G401 (cell line): ENCODE measurements at places on chromosomes 5 and 9.

DNA sequence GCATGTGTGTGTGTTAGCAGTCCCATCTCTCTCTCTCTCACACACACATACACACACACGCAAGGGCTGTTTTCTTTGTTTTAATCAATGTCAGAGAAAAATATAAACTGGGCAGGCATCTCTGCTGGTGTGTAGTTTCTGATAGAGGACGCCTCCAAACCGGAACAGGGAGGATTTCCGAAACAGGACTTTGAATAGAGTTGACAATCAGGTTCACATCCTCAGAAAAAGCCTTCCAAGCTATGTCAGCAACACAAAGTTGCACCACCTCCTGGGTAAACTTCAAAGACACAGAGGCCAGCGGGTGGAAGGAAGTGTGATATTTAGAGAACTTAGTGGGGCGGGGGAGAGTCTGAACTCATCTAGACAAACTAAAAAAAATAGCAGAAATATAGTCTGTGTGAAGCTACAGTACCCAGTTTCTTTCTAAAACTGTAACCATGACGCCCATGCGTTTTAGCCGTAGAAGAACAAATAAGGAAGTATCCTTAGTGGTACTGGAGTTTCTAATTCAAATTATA is 1.2 kb downstream of the ST8SIA4 start:
- no peak for DNase-seq

DNA sequence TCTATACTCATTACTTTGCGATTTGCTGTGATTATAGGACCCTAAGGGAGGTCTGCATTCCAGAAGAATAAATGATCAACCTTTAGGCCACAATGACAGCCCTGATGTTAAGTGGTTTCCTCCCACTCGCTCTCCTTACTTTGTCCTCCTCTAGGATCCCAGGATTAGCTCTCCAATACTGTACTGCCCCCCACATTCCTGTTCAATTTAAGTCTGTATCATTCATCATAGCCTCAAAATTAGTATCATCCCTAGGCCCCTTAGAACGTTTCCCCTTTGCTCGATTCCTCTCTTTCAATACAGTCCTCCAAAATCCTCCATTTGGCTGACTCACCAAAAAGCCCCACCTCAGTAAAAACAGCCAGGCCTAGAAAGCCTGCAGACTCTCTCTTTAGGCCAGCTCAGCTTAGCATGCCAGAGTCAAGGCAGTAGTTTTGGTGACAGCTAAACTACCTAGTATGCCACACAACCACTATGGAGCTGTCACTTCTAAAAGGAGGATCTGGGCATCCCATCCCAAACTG is 24.4 kb downstream of the RNF145 start:
- DNase-seq, result no peak

GRCh38 chr5:144194144-144194543 is 23.5 kb downstream of the KCTD16 start:
- DNase-seq, result no peak

GRCh38 chr9:110465190-110465589 is 114.4 kb downstream of the SVEP1 start:
- DNase-seq, result no peak

DNA sequence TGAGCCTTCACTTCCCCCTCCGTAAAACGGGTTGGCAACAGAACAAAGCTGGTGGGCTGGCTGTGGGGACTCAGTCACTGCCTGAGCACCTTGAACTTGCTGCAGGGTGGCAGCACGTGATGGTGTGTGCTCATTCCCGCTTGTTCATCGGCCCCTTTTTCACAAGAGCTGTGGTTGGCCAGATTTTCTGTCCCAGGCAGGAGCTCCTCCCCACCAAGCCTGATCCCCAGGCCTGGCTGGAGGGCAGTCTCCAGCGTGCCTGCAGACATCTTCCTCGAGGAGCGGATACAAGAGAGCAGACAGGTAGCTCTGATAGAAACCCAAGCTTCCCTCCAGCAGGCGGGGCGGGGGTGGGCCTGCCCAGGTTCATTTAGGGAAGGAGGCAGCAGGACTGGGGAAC is 61.9 kb upstream of the ORM1 start:
- peak; percentile 26 for DNase-seq

DNA sequence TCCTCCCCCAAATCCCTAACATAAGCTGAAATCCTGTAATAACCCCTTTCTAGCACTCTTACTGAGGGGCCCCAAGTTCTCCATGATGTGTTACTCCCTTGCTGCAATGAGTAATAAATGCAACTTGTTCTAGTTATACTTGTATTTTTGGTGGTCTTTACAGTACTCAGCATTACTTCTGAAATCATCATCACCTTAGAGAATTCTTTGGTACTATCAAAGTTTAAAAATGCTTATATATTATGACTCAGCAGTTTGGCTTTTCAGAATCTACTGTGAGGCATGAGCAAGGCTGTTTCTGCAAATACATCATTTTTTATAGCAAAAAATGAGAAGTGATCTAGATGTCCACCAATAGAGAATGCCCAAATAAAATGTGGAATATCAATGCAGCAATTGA is 20.7 kb upstream of the ROPN1L start:
- no peak for DNase-seq

DNA sequence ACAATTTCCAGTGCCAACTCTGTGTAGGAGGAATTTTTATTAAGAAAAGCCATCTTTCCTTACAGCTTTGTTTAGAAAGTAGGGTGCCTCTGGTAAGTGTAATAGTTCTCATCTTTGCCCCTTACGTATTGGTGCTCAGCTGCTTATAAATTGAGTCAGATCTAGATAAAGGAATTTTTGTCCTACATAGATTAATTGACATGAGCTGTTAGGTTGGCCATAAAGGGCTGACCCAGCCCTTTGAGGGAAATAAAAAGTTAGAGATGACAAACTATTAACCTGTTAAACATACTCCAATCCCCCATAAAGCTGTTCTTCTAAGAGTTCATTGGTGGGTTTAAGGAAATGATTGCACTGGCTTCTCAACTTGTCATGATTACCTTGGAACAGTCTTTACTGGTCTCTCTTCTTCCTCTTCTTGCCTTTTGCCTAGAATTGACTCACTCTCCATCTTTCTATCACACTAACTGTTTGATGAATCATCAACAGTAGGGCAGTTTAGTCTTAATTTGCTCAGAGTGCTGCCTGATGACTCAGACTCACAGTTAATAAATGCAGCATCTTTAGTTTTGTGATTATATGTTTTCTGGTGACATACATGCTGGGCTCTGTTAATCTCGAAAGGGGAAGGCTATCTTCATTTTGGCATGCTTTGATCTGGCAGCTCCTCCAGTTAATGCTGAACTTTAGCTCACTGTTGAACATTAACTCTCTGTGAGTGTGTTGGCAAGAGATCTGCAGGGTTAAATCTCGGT is 51.7 kb downstream of the ARHGAP26 start:
- DNase-seq, result no peak

- no peak for DNase-seq
Measured at GRCh38 chr9:111715471-111715870, 54.1 kb downstream of the GNG10 start.

DNA sequence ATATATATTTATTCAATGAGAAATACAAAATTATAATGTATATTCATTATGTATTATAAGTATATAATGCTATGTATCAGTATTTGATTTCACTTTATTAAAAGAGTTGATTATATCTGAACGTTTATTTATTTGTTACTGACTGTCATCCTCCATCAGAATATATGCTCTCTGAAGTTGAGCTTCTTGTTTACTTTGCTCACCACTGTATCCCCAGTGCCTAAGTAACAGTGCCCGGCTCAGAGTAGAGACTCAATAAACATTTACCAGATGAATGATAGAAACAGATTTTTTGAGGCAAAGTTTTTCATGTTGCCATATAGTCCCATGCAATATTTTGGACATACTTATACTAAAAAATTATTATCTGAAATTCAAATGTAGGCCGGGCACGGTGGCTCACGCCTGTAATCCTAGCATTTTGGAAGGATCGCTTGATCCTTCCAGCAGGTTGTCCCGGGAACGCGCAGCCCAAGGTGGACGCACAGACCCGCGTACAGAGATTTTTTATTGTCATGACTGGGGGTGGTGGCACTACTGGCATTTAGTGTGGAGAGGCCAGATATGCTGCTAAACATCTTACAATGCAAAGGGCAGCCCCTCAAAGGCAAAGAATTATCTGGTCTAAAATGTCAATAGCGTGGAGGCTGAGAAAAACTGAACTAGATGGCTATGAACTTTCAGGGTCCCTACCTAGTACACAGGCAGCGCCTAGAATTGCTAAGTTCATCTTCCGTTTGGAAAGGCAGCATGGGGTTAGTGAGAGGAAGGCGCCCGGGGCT is 761 bp upstream of the DNAJC25 start:
- no peak for DNase-seq

DNA sequence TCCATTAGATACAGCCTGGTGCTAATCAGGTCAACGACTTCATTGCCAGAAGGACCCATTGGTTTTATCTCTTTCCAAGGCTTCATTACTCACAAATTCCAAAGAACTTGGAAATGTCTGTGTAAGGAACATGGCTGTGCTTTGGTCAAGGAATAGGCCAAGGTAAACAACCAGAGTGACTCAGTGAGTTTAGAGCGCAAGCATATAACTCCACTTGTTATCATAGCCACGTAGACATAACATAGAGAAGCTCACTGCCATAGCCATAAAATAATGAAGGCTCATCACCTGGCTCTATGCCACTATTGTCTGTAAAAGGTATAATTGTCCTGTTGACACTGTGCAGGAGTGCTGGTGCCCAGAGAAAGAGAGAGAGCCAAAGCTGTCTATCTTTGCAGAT is 139.3 kb upstream of the PLCXD3 start:
- DNase-seq, result no peak

DNA sequence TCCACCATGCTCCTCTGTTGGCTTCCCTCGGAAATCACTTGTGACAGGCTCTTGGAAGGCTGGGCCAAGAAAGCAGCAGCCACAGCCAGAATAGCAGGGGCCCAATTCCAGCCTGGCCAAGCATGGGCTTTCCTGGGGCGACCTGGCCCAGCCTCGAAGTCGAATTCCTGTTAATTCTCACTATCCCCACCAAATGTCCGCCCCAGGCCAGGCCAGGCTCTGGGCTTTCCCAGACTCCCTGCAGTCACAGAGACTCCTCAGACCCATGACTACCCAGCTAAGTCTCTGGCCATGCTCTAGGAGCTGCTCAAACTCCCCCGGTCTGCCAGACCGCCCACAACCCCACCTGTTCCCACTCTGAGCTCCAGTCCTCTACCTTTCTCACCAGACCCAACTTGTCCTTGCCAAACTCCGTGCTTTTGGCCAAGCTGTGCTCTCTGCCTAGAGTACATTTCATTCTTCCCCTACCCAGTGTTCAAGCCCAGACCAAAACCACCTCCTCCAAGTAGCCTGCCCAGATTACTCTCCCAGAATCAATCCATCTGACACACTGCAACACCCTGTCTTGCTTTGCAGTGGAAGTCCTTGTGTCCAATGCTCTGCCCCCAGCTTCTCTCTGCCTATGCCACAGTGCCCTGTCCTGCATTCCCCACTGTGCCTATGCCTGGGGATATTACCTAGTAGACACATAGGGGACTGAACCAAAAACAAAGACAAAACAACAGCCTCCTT is 26.2 kb downstream of the SHB start:
- DNase-seq, result peak; percentile 87

DNA sequence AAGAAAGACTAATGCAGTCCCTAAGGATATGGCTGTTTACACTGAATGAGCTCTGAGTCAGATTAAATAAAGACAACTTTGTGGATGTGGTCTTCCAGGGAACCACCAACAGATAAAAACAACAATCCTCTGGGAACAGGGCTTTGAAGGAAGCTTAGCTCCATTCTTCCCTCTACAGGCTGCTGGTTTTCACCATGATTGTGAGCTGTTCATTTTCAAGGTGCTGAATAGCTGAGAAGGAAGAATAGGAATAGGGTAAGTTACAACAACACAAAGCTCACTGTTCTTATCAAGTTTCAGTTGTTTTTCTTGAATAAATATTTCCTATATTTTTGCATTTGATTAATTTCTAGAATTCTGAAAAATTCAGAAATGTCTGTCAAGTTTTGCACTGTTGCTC is 25.9 kb upstream of the PTAR1 start:
- peak; percentile 1 for DNase-seq

- DNase-seq, result no peak
Measured at GRCh38 chr5:41290810-41291209, 77.5 kb upstream of the C6 start.

DNA sequence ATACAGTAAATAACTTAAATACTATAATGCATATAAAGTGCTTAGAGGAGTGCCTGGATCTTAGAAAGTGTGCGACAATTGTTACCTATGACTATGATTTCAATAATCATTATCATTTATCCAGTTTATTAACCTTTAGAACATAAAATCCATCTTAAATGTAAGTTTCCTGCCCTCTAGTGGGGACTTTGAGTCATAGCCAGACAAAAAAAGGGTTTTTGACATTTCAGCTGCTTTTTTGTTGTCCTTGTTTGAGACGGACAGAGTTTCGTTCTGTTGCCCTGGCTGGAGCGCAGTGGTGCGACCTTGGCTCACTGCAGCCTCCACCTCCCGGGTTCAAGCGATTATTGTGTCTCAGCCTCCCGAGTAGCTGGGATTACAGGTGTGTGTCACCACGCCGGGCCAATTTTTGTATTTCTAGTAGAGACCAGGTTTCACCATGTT is 9.7 kb upstream of the C9orf152 start:
- peak; percentile 39 for DNase-seq

- DNase-seq, result no peak
Measured at GRCh38 chr5:153551537-153552079, 61.1 kb downstream of the GRIA1 start.

DNA sequence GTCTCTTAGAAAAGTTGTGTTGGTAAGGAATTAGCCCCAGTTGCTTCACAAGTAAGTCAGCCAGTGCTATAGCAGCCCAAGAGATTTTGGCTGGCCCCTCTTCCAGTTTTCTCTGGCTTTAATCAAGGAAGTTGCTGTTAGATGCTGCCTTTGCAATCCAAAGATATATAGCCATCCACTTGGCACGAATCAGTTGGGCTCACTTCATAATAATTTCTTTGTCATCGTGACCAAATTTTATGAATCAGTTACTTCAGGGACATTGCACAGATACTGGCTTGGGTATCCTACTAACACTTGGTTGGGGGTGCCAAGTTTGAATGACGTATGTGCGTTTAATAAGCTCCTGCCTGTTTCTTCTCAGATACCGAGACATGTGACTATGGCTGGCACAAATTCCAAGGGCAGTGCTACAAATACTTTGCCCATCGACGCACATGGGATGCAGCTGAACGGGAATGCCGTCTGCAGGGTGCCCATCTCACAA is 81.5 kb downstream of the VCAN start:
- no peak for DNase-seq
